ENCODE measurements at places on chromosomes 4 and X. TPM values are rescaled to one million over a fixed set of nuclear protein-coding genes. Genes with fewer than 3 reads are reported as not detected.

IL13RA1 gene
- total RNA-seq, result 82.7 TPM

SYN1 gene
- total RNA-seq, result not detected

TEX13B gene
- not detected for total RNA-seq

LEF1 gene
- total RNA-seq, result 33.0 TPM

TMPRSS11D gene
- not detected for total RNA-seq

HTR2C gene
- not detected for total RNA-seq

MRFAP1 gene
- total RNA-seq, result 82.6 TPM

FAM47B gene
- total RNA-seq, result not detected

FRMD7 gene
- not detected for total RNA-seq

VSIG4 gene
- not detected for total RNA-seq

DCAF8L2 gene
- 9.0 TPM for total RNA-seq

KIT gene
- total RNA-seq, result 1.2 TPM

ZCCHC18 gene
- total RNA-seq, result 2.1 TPM

GTPBP6 gene
- 40.2 TPM for total RNA-seq

UGT8 gene
- total RNA-seq, result 10.9 TPM

GAGE12H gene
- total RNA-seq, result not detected

FSTL5 gene
- total RNA-seq, result 0.14 TPM

DMRTC1 gene
- total RNA-seq, result not detected

LRRC66 gene
- 0.15 TPM for total RNA-seq

AIMP1 gene
- total RNA-seq, result 46.5 TPM

SETD7 gene
- 40.0 TPM for total RNA-seq

ABCG2 gene
- 14.9 TPM for total RNA-seq

ZAR1 gene
- not detected for total RNA-seq

PDLIM5 gene
- total RNA-seq, result 21.1 TPM

USP53 gene
- total RNA-seq, result 6.7 TPM

LGI2 gene
- total RNA-seq, result 0.12 TPM

C4orf54 gene
- not detected for total RNA-seq

SOD3 gene
- not detected for total RNA-seq

ASB9 gene
- 17.5 TPM for total RNA-seq

CHRDL1 gene
- 1.2 TPM for total RNA-seq
